ENCODE measurements at places on chromosomes 11 and 22.

DNA sequence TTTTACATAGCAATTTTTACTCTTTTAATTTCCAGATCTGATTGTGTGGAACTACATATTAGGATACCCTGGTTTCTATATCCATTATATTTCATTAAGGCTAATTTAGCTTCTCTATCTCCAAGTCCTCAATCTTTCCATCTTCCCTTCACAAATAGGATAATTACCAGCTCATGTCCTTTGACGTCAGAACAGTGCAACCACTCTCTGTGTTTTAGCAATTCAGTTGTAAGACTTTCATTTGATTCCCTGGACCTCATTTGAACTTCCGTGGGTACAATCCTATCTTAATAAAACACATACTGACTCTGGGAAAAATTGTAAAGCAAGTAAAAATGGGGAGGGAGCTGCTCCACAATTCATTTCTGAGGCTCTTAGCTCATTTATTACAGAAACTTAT, 52.8 kb downstream of the FAM76B start:
- no peak for DNase-seq

GRCh38 chr11:9858822-9859221, 194.9 kb downstream of the SWAP70 start:
- no peak for DNase-seq

DNA sequence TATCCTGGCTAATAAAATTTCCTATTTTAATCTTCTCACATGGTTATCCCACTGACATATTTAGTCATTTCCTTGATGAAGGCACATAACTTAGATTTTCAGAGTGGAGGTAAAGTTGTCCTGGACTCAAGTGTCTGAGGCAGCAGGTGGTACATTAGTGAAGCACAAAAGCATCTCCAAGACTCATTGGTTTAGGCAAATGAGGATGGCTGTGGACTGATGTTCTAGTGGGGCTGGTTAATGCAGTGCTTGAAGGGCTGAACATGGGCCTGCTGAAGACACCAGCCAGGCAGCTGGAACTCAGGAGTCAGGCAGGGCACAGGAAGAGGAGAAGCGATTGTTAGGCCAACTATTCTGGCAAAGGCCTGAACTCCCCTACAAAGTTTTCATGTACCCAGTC, 76.3 kb upstream of the SESN3 start:
- DNase-seq, result no peak

DNA sequence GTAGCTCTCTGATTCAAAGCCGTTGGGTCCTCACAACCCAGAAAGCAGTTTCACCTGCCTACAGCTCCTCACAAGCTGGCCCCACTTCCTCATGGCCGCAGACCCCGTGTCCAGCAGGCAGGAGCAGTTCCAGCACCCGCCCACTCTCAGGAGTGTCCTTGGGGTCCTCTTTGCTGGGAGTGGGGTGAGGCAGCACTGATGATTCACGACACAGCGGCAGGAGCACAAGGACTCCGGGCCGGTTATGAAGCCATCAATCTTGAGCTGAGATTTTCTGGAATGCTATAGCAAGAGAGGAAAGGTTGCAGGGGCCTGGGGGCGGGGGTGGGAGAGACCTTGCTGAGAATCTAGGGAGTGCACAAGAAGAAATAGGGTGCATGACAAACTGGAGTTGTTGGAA, 311.2 kb downstream of the NXPE2 start:
- DNase-seq, result no peak

Measured in NCI-H446 treated with DMSO at 0.1 percent for 48 hours (cell line).